A172 (cell line): ENCODE measurements at places on chromosomes 3 and 15.

GRCh38 chr3:105976196-105976595 lies 107.4 kb upstream of the CBLB start:
- DNase-seq = no peak

- no peak for DNase-seq
Measured at GRCh38 chr3:188007897-188008296, 146.1 kb upstream of the LPP start.

GRCh38 chr15:62770111-62770660 lies 272.4 kb upstream of the TPM1 start:
- DNase-seq = no peak

GRCh38 chr3:124514683-124515082 lies 215.6 kb upstream of the UMPS start:
- DNase-seq = no peak

DNA sequence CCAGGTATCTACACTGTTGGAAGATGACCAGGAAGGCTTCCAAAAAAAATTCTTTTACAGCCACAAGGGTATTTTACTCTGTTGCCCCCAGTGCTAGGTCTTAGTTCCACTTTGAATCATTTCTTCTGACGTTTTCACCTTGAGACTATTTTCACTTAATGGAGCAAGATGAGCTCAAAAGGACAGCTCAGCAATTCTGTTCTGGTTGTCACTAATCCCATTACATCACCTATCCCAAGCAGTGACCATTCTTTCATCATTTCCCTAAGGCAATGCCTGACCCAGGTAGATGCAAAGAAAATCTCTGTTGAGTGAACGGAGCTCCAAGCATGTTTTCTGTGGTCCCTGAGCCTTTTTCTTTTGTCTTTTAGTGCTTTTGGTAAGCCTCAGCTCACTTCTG lies 210.0 kb downstream of the KCNAB1 start:
- DNase-seq = no peak

- no peak for DNase-seq
Measured at GRCh38 chr3:60399861-60400845, 851.1 kb downstream of the FHIT start.

DNA sequence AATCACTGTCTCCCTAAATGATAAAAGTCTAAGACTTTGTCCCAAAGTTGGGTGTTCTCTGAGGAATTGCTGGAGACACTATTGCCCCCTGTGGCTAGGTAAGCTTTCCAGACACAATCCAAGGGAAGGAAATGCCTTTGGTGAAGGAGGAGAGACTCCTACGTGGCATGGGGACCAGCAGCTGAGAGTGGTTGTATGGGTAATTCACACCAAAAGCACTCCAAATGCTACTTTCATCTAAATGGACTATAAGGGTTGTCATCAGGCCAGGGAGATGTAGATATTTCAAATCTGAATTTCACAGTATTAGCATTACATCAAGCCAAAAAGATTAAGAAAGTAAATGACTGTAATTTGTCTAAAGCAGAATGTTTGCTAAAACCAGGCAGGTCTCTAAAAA lies 400.8 kb upstream of the THBS1 start:
- no peak for DNase-seq

- DNase-seq = no peak
Measured at GRCh38 chr3:165883117-165883516, 45.9 kb upstream of the BCHE start.

DNA sequence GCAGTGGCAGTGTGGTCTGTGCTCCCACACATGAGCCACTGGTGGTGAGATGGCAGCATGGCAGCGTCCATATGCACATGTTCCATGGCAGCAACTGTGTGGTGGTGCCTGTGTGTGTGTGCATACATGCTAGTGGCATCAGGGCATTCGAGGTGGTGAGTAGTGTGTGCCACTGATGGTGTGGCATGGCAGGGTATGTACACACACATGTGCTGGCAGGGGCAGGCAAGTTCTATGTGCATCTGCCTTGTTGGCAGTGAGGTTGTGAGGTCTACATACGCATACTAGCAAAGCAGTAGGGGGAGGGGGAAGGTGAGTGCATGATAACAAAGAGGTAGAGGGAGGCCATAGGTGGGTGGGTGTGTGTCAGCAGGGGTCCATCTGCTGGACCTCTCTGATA lies 378.7 kb downstream of the C3orf38 start:
- DNase-seq = no peak

DNA sequence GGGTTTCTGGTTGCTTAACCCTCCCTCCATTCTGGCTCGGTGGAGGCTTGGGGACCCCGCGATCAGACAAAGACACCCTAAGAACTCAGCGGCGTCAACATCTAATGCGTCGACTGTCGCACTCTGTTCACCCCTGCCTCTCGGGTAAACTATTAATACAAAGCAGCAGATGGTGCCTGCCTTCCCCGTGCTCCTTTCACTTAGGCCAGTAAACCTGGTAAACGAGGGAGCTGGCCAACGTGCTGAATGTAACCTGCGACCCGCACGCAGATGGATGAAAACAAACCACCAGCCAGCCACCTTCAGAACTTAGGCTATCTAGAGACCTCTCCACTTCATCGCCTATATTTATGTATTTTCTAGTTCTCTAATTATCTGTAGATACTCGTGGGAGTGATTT lies 848 bp upstream of the CADPS start:
- DNase-seq = peak; percentile 22

GRCh38 chr3:151900884-151901643 lies 27.6 kb downstream of the SUCNR1 start:
- DNase-seq = peak; percentile 72

- DNase-seq = peak; percentile 90
Measured at GRCh38 chr3:4977001-4977852, 2.0 kb upstream of the BHLHE40 start.

DNA sequence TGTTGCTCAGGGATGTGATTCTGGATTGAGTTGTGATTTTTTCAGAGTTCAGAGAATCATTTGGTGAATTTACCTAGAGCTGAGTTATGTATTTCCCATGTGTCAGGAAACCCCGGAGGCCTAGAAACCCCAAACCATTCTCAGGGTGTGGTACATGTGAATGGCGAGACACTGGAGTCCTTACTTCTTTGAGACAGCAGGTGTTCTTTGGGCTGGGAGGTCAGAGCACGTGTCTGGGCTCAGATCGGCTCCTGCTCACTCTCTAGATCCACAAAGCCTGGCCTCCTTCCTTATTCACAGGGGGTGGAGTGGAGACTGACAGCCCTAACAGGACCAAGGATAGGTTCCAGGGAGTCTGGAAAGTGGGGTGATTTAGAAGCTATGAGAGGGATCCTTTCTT lies 145.8 kb downstream of the CHDH start:
- DNase-seq = no peak

- DNase-seq = no peak
Measured at GRCh38 chr3:136928240-136928639, 29.5 kb upstream of the IL20RB start.

- no peak for DNase-seq
Measured at GRCh38 chr15:78064544-78064943, 13.0 kb downstream of the TBC1D2B start.

- DNase-seq = no peak
Measured at GRCh38 chr15:77026501-77027110, 31.7 kb downstream of the PSTPIP1 start.

GRCh38 chr3:43468133-43468532 lies 153.7 kb downstream of the ANO10 start:
- DNase-seq = no peak

DNA sequence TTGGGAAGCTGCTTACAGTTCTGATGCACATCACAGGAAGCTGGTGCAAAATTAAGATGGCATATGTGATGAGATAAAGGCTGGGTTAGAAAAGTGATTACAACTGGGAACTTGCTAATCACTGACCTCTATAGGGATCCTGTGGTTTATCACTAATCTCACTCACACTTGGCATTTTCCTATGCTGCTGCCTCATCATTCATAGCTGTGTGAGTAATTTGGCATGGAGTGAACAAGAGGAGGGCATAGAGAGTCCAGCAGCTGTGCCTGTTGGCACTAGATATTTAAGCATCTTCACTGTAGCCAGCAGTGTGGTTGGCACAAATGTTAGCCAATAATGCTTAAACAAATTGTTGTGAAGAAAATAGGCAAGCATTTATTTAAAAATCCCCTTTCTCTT lies 217.7 kb upstream of the CGNL1 start:
- peak; percentile 70 for DNase-seq

DNA sequence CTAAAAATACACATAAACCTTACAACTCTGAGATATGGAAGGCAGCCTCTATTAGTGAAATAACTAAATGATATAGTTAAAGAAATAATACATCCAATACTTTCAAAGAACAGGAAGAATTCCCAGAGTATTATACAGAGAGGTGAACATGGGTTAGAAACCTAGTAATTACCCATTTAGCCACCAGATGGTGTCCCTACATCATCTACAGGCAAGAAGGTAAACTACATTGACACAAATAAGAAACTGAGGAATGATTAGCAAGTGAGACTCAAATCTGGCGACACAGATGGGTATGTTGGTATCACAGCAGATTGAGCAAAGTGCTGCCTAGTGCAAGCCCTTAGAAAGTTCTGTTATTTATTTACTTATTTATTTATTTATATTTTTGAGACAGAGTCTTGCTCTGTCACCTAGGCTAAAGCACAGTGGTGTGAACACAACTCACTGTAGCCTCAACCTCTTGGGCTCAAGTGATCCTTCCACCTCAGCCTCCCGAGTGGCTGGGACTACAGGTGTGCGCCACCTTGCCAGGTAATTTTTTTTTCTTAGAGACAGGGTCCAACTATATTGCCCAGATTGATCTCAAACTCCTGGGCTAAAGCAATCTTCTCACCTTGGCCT lies 28.2 kb downstream of the NEK4 start:
- peak; percentile 14 for DNase-seq

GRCh38 chr3:28077572-28077971 lies 163.8 kb upstream of the CMC1 start:
- DNase-seq = peak; percentile 25

DNA sequence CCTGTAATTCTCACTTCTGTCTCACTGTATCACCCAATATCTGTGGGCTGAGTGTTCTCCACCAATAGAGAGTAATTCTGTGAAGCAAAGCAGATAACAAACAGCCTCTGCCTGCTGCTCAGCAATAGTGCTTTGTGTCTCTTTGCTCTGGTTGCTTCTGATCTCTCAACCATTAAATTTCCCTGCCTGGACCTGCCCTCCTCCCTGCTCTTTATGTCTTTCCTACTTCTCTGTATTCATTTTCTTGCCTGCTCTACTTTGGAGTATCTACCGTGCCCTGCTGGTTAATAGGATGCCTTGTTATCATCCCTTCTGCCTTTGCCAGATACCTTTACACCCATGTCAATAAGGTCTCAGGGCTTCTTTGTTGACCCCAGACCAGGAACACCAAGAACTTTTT lies 102.9 kb upstream of the CGNL1 start:
- DNase-seq = no peak

DNA sequence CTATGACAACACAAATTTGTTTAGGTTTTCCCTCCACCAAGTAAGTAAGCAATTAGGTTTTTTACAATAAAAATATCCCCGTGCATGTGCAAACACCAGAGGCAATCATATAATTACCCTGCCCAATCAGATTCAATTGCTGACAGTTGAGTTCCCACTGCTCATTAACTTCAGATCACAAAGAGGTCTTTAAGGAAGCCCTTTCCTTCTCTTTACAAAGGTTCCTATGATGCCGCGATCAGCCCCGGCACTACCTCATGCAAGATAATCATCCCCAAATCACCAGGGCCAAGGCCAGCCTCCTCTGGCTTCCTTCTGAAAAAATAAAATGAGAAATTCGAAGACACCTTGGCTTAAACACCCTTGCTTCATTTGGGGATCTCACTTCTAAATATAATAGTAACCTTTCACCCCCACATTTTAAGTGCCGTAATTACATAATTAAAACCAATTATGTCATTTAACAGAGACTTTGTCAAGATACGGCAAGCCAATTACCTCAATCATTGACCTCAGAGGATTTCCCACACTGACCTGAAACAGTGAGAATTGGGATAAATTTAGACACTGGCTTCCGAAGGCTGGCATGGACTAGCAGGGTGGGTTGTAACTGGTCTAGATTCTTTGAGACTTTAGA lies 121.3 kb upstream of the WNT5A start:
- no peak for DNase-seq

GRCh38 chr3:123818921-123819429 lies 65.2 kb downstream of the MYLK start:
- DNase-seq = peak; percentile 91

DNA sequence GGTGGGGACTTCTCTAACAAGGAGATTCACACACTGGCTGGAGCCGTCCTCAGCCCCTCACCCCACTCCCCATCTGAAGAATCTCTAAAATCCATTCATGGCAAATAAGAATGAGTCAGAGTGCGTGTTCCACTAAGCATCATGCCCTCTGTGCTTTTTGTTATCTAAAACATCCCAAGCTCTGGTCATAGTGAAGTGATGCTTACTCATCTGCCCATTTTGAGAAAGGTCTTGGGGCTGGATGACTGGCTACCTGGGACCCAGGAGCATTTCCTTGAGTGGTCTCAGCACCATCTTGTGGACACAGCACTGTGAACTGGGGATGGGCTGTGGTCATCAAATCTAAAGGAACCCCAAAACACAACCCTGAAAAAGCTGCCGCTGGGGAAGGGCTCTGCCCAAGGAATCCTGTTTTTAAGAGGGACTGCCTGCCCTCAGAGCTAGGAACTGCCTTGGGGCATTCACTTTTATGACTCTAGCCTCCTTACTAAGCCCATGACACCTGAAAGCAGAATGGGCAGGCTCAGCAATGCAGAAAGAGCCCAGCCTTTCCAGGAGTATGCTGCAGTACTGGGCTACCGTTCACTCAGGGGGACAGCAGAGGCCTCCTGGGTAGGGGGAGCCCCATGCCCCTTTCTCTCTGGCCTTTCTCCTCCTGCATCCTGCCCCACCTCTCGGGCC lies 53.5 kb downstream of the ZBTB38 start:
- peak; percentile 80 for DNase-seq

GRCh38 chr15:88911766-88912118 lies 1.4 kb downstream of the MFGE8 start:
- DNase-seq = peak; percentile 76

DNA sequence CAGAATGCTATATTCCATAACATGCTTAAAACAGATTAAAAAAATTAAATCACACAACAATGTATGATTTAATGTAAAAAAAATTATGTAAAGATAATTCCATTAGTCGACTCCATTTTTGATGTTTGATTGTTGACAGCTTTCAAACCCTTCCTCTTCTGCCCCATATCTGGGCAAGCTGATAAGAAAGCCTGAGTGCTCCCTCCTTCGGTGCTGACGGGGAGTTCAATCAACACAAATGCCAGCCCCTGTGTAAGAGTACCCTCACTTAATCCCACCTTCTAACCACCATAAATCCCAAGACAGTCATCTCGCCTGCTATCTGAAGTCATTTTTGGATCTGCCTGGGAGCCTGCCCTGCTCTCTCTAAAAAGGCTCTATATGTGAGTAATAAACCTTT lies 59.8 kb upstream of the IP6K2 start:
- DNase-seq = no peak

DNA sequence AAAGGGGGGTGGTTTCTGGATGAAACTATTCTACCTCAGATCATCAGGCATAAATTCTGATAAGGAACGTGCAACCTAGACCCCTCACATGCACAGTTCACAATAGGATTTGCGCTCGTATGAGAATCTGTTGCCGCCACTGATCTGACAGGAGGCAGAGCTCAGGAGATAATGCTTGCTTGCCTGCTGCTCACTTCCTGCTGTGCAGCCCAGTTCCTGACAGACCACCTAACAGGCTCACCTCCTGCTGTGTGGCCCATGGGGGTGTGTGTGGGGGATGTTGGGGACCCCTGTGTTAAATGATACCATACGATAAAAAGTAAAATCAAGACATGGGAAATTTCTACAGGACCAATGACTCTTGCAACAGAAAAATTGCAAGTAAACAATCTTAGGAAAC lies 24.0 kb downstream of the CP start:
- no peak for DNase-seq
